NCI-H1436 (cell line): ENCODE measurements at places on chromosomes 7 and 10.

DNA sequence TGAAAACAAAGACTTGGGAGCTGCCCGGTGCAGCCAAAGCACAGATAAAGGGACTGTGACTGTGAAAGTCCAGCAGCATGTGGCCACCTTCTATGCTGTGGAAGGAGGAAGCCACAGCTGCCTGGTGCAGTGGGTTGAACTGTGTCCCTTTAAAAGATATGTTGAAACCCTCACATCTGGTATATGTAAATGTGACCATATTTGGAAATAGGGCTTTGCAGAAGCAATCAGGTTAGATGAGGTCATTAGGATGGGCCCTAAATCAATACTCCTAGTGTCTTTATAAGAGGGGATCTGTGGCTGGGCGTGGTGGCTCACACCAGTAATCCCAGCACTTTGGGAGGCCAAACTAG, 136.9 kb downstream of the GLI3 start:
- DNase-seq, result no peak

DNA sequence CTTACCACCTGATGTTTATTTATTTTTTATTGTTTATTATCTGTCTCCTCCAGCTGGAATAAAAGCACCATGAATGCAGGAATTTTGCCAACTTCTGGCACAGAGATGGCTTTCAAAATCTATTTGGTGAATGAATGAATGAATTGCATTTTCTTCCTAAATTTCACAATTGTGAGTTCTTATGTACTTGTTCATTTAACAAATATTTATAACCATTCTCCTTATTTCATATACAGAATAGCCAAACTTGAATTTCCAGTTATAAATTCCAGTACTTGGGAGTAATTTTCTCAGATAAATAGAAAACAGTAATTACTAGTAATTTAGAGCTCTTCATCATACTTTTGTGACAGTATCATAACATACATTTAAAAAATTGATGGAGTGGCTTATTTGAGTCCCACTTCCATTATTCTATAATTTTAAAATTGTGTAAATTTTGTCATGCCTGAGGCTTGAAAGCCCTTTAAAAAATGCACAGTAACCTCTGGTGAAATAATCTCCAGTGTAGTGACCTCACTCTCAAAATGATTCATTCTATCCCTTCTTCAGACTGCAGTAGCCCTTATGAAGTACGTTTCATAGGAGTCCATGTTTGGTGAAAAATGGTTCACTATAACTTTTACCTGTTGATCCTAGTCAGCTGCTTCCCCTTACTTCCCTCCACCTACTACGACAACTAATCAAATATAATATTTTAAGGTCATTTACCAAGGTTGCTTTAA, 40.0 kb upstream of the SRI start:
- no peak for DNase-seq

DNA sequence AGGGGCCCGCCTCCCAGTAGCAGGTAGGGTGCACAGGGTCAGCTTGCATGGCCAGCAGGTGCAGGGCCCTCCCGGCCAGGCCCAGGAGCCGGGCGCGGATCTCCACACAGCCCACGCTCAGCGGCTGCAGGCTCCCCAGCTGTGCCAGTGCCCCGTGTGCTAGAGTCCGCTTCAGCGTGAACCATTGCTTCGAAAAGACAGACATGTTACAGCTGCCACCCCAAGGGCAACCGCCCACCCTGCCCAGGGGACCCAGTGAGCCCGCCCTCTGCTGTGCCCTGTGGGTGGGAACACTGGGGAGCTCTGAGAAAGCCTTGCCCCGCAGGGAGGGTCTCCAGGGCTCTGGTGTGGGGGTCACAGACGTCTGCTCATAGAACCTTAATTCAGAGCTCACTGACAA, 64.3 kb upstream of the NKX6-2 start:
- no peak for DNase-seq

DNA sequence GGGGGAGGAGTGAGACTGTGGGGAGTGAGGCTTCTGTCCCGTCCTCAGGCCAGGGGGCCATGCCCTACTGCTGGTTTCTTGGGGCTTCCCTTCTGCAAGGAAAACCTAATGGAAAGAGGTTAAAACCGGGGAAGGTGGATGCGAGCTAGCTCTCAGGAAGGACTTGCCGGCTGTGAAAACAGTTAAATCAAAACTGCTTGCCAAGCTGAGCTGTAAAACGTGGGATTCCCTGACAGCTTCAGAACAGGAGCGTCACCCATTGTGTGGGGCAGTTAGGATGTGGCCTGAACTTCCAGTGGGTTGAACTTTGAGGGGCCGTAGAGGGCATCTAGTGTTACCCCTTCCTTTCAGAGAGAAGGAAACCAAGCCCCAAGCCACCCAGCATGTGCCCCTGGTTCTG, 13.1 kb downstream of the TSPAN15 start:
- DNase-seq, result no peak

DNA sequence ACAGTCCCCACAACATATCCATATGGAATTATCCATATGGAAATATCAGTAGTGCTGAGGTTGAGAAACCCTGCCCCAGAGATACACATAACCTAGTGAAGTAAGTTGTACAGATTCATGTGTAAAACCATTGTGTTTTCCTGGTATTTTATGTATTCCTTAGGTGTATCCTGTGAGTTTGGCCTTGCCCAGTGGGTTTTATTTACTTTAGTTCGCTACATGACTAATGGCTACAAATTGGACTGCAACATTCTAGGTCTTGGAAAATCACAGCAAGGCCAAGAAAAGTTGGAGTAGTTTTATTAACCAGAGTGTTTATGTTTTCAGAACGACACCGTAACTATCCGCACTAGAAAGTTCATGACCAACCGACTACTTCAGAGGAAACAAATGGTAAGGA, 1.4 kb downstream of the RPS24 start:
- no peak for DNase-seq

DNA sequence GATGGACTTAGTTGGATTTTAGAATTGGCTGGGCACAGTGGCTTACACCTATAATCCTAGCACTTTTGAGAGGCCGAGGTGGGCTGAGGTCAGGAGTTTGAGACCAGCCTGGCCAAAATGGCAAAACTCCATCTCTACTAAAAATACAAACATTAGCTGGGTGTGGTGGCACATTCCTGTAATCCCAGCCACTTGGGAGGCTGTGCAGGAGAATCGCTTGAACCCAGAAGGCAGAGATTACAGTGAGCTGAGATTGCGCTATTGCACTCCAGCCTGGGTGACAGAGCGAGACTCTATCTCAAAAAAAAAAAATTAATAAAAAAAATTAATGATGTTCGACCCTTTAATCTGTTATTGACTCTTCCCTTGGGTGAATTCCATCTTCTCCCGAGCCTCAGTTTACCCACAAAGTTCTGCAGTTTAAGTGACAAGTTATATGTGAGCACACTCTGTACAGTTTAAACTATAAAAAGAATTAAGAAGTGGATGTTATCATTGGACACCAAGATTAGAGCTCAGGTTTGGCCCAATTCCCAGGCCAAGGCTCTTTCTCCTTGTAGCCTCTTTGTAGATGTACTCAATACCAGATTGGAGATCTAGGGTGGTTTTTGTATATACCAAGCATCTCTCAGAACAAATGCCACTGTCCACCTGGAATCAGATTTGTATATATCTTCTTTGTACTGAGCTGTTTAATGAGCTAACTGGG, 15.0 kb downstream of the KAT6B start:
- no peak for DNase-seq

- no peak for DNase-seq
Observed at GRCh38 chr10:11353006-11353896, 258.2 kb downstream of the USP6NL start.

GRCh38 chr7:98107313-98107721, 655 bp downstream of the LMTK2 start:
- peak; percentile 9 for DNase-seq

DNA sequence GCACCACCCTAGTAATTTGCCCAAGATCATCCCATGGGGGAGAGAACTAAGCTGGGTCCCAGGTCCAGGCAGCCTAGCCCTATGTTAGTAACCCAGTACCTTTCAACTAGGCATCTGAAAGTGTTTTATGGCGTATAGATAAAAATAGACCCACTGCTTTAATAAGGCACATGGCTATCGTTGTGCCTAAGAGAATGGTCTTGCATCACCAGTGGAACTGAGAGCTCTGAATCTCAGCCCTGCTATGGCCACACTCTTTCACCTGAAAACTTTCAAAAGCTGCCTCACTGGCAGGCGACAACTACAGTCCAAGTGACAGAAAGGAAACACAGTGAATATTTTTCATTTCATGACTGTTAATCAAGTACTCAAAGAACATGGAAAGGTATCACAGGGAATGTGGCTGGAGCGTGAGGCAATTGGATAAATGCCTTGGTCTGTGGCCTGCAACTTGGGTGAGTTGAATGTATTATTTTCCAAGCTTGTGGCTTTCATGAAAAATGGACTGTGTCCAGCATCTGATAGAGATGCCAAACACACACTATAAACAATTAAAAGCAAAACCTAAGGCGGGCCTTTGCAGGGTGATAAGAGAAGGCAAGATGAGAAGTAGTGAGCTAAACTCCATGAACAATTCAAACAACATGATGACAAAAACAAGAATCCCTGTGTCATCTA, 18.0 kb upstream of the SFMBT2 start:
- DNase-seq, result no peak

- no peak for DNase-seq
Observed at GRCh38 chr10:84540617-84541288, 212.4 kb downstream of the CCSER2 start.

GRCh38 chr7:123211545-123211944, 11.8 kb upstream of the SLC13A1 start:
- DNase-seq, result no peak

- peak; percentile 39 for DNase-seq
Observed at GRCh38 chr10:16741540-16741939, 75.7 kb downstream of the RSU1 start.

- DNase-seq, result no peak
Observed at GRCh38 chr10:30587522-30588031, 42.0 kb downstream of the LYZL2 start.

- no peak for DNase-seq
Observed at GRCh38 chr7:41885748-41886147, 182.9 kb upstream of the INHBA start.

- no peak for DNase-seq
Observed at GRCh38 chr7:116447436-116447835, 52.1 kb upstream of the CAV2 start.

DNA sequence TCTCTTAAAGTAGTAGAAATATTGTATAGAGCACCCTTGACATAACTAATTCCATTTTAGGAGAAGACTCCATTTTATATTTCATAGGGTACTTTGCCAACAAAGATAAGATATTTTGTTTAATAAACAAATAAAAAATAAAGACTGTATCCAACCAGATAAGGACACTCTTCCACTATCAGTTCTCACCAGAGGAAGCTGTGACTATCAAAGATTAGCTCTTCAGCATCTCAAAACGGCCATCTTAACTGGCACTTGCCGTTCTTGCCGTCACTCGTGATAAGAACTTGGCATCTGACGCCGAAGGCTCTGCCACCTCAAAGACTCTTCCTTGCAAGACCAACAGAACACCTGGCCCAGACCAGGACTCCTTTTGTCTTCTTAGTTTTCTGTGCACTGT, 26.3 kb upstream of the AKR1B1 start:
- no peak for DNase-seq

DNA sequence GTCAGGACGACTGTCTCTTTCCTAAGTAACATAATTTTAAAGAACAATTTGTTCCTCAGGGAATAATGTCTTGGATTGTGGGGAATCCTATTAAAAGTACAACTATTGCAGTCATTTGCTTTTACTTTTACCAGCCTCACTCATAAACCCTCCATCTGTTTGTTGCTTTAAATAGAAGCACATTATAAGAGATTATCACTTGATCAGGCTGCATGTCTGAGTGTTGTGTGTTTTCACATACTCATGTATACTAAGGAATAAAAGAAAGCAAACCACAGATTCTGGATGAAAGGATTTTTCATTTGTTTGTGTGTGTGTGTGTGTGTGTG, 1077.8 kb downstream of the KCNMA1 start:
- DNase-seq, result no peak

DNA sequence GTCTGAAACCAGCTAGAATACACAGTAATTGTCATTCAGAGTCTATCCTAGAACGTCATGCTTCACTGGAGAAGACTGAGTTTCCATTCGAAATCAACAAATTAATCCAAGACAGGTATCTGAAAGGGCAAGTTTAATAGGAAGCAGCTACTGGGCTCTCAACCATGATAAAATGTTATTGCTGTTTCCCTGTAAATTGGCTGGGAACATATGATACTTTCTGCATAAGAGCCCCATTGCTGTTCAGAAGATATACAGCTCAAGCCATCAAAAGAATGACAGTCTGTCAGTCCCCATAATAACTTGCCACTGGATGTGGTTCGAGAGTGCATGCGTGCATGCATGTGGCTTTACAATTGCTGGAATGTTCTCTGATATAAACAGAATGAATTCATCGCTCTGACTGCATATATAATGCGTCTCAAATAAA, 129.0 kb downstream of the HIBADH start:
- DNase-seq, result no peak

GRCh38 chr7:122301858-122302760, 2.4 kb downstream of the FEZF1 start:
- no peak for DNase-seq

GRCh38 chr10:86871563-86872183, 85.7 kb downstream of the MMRN2 start:
- no peak for DNase-seq

DNA sequence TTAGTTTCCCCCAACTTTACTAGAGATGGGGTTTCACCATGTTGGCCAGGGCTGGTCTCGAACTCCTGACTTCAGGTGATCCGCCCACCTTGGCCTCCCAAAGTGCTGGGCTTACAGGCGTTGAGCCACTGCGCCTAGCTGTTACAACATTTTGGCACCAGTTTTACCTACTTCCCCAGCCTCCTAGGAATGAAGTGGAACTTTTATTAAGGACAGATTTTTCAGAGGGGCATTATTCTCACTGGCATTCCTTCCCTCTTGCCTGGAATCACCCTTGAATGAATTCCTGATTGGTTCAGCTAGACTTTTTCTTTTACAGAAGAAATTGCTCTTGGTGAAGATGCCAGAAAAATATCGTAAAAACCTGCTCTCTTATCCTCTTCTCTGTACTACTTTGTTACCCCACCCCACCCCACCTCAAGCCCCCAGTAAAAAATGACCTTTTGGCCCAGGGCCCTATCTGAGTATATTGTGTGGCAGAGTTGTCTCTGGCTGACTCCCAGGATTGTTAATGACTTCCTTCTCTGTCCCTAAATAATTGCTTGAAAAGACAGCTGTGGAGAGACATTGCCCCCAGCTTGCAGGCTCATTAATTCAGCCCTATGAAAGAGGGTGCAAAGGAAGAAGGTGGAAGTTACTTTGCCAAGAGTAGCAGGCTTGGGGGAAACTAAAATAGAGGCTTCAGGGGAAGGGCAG, 189.6 kb downstream of the AUTS2 start:
- DNase-seq, result no peak

GRCh38 chr10:7666253-7667023, at the start of gene ITIH5:
Gene ITIH5 (minus strand): TSS chr10:7666966. CDS start chr10:7666892, 74 bp downstream.
- DNase-seq, result no peak

- no peak for DNase-seq
Observed at GRCh38 chr7:41005374-41005901, 697.5 kb downstream of the INHBA start.

- DNase-seq, result no peak
Observed at GRCh38 chr10:93468461-93469213, 13.5 kb downstream of the MYOF start.

- DNase-seq, result no peak
Observed at GRCh38 chr7:36130236-36130945, 22.7 kb upstream of the EEPD1 start.
